Activated CD8-positive, alpha-beta T cell treated with anti-CD3 and anti-CD28 coated beads for 36 hours (primary cell): ENCODE measurements at places on chromosomes 11 and 22. TPM values are rescaled to one million over a fixed set of nuclear protein-coding genes. Genes with fewer than 3 reads are reported as not detected.
A peak's percentile ranks its signal among the peaks of the same experiment; 100 is the strongest.

GRCh38 chr11:8250981-8251615 lies 12.6 kb downstream of the LMO1 start:
- DNase-seq = no peak

Gene BLID
- not detected for total RNA-seq

DNA sequence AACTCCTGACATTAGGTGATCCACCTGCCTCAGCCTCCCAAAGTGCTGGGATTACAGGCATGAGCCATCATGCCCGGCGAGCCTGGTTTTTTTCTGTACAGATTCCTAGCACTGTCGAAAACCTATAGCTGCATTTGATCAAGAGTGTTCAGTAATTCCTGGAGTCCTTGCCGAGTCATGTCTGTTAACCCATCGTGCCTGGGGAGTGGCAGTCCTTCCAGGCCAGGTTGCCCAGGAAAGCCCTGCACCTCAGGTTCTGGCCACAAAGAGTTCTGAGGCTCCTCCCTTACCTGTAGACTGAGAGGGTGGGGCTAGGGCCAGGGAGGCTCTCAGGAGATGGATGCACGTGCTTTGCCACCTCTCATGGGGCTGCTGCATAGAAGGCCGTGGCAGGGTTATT lies 17.0 kb downstream of the YDJC start:
- DNase-seq = no peak

DNA sequence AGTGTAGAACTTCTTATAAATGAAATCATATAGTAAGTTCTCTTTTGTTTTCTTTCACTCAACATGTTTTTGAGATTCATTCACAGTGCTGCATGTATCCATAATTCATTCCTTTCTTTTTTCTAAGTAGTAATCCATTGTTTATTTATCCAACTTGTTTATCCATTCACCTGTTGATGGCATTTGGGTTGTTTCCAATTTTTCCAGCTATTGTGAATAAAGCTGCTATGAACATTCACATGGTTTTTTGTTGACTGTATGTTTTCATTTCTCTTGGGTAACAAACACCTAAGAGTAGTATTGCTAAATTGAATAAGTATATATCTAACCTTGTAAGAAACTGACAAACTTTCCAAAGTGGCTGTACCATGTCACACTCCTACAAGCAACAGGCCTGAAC lies 23.5 kb downstream of the MRTFA start:
- no peak for DNase-seq

DNA sequence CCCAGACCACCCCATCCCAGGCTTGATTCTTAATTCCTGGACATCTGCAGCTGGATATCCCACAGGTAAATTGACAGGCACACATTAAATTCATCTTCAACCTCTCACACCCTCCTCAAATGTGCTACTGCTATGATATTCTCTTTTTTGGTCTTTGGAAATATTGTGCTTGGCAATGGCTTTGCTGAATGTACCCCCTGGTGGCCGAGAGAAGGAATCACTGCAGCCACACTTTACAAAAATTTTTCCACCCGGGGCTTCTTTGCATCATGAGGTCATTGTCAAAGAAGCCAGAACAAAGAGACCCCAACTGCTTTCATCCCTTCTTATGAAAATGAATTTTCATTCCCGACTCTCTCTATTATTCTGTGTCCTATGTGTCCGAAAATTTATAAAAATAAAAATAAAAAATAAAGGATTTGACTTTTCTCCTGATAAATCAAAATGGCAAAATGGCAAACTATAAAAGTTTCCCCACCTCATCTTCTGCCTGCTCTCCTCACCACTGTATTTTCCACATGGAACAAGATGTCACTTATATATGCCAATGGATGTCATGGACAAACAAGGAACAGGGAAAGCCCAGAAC lies 15.0 kb upstream of the CYB5R2 start:
- DNase-seq = peak; percentile 29

- DNase-seq = no peak
These were observed 200.6 kb downstream of the KIRREL3 start for GRCh38 chr11:126800009-126800408.

DNA sequence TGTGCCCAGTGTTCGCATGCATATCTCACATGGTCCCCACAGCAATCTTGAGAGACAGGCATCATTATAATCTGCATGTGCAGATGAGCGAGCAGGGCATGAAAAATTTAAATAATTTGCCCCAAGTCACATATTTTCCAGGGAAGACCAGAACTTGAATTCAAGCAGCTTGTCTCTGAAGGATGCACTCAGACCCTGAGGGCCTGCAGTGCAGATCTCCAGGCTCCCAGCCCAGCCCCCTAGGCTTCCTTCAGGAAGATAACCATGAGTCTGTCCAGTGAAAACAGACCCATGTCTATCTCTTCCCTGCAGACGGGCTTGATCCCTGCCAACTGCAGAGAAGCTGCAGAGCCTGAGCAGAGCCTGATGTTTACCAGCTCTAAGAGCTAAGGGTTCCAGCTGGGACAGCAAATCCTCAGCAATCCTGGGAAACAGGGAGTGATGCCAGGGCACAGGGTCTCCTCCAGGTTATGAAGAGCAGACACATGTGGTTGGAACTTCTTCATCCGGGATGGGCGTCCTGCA lies 55.1 kb downstream of the NAV2 start:
- DNase-seq = no peak

DNA sequence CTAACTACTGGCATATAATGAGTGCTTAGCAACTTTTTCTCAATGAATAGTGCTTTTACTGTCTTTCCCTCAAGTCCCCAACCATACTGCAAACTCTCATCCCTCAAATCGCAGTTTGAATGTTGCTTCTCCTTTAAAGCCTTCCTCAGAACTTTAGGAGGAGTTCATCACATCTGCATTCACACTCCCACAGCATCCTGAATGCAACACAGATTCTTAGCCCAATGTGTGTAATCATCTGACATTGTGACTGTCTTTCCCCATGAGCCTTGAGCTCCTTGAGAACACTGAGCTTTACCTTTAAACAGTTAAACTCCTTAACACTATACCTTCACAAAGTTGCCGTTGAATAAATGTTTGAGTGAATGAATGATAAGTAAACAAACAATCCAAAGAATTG lies 81.7 kb upstream of the FAM181B start:
- DNase-seq = no peak

- no peak for DNase-seq
These were observed 327.3 kb downstream of the NXPE2 start for GRCh38 chr11:115005663-115006062.

DNA sequence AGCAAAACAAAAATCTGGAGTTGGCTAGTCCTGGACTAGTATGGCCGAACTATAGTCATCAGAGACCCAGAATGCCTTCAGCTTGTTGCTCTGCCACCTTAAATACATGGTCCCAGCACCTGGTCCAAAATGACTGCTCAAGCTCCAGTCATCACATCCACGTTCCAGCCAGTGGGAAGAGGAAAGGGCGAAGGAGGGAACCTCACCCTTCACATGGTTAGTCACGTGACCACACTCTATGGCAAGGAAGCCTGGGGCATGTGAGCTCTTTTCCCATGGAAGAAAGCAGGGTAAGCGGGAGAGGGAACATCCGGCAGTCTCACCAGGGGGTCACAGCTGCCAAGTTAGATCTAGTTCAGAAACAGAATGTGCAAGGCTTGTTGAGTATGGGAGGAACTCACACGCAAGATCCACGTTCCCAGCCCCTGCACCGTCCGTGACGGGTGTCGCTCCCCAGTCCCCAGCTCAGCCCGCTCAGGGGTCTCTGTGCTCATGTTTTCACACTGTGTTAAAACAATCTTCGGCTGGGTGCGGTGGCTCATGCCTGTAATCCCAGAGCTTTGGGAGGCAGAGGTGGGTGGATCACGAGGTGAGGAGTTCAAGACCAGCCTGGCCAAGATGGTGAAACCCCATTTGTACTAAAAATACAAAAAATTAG lies 1.9 kb upstream of the ANO9 start:
- DNase-seq = no peak

Gene ACTN3
- 0.14 TPM for total RNA-seq

Gene CLCF1
- total RNA-seq = 0.79 TPM
